ENCODE measurements at places on chromosomes 4 and X. TPM values are rescaled to one million over a fixed set of nuclear protein-coding genes. Genes with fewer than 3 reads are reported as not detected.

- no peaks in the 10 kb centered on the region for H3K27me3 ChIP-seq
- H3K27ac ChIP-seq: no peak overlapping the region
- no peaks in the 10 kb centered on the region for H3K36me3 ChIP-seq
- no peak overlapping the region for H3K4me3 ChIP-seq
These were observed 50.7 kb upstream of the MID1IP1 start for GRCh38 chrX:38750551-38750950.

EDA gene
- total RNA-seq: 3.3 TPM

DNA sequence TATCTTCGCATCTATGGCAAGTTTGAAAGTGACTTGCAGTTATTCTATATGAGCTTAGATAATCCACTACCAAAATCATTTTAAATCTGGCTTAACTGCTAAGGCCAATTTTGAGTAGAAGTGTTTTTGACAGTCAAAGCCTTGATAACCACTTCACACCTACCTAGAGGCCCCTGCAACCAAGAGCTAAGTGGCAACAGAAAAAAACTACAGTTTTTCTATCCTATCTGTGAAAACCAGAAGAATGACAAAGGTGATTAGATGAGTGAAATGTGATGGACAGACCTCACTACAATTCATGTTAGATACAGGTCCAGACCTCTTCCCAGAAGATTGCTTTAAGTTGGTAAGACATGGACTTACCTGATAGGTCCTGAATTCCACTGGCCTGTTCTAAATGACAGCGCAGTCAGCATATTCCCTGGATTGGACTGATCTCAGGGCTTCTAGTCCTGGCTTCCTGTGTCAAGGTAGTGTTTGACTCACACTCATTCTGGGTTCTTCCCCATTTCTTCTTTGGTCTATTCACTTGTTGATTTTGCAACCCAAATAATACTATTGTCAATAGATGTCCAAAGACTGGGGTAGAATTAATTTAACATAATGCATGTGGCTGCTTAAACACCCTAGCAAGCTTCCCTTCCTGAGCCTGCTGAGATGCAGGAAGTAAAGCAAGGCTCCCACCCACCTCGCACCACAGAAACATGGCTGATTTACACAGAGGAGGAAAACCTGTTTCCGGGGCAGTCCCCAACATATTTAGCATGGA is 65.1 kb downstream of the PPP3CA start:
- no peaks in the 10 kb centered on the region for H3K36me3 ChIP-seq
- no peaks in the 10 kb centered on the region for H3K27me3 ChIP-seq
- DNase-seq: no peak
- H3K4me1 ChIP-seq: peaks cover 16% of the 10 kb centered on the region
- H3K27ac ChIP-seq: no peak overlapping the region

DNA sequence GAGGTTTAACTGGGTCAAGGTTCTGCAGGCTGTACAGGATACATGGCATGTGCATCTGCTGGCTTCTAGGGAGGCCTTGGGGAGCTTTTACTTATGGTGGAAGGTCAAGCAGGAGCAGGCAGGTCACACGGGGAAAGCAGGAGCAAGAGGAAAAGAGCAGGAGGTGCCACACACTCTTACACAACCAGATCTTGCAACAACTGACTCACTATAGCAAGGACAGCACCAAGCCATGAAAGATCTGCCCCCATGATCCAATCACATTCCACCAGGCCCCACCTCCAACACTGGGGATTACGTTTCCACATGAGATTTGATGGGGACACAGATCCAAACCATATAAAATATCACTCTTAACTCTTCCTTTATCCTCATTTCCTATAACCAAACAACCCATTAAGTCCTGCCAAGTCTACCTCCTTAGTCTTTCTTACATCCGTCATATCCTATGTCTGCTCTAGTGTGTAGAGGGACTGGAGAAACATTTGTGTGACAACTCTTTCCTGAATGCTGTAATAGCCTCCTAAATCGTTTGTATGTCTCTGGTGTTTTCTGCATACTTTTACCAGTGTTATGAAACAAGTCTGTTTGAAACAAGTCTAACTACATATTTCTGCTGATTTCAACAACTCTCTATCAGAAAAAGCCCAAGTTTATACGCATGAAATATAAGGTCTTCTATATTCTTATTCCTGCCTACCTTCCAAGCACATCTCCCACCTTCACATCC is 8.3 kb upstream of the RAP2C start:
- no peaks in the 10 kb centered on the region for H3K27me3 ChIP-seq
- no peak overlapping the region for H3K27ac ChIP-seq
- DNase-seq: peak; percentile 55
- H3K4me1 ChIP-seq: no peaks in the 10 kb centered on the region
- no peak overlapping the region for H3K4me3 ChIP-seq

DNA sequence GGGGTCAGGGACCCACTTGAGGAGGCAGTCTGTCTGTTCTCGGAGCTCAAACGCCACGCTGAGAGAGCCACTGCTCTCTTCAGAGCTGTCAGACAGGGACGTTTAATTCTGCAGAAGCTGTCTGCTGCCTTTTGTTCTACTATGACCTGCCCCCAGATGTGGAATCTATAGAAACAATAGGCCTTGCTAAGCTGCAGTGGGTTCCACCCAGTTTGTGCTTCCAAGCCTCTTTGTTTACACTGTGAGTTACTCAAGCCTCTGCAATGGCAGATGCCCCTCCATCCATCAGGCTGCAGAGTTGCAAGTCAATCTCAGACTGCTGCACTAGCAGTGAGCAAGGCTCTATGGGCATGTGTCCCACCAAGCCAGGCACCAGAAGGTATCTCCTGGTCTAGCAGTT is 158.1 kb downstream of the DTHD1 start:
- H3K4me1 ChIP-seq: no peaks in the 10 kb centered on the region
- DNase-seq: no peak
- H3K27ac ChIP-seq: no peak overlapping the region

DNA sequence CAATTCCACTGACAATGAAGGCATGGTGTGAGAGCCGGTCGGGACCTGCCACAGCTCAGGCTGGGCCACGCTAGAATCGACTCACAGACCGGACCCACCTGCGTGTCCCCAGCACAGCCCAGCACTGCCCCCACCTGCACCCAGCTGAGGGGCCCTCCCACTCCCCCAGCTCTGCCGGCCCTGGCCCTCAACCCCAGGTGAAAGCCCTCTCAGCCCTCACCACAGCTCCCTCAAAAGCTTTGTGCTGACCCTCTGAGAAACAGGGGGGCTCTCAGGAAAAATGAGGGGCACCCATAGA is 25.1 kb downstream of the GAK start:
- peaks cover 32% of the 10 kb centered on the region for H3K36me3 ChIP-seq
- DNase-seq: no peak
- H3K4me3 ChIP-seq: no peak overlapping the region
- no peaks in the 10 kb centered on the region for H3K4me1 ChIP-seq

- H3K36me3 ChIP-seq: no peaks in the 10 kb centered on the region
- H3K27me3 ChIP-seq: no peaks in the 10 kb centered on the region
- H3K4me3 ChIP-seq: no peak overlapping the region
- no peak for DNase-seq
- no peaks in the 10 kb centered on the region for H3K4me1 ChIP-seq
These were observed 100.2 kb upstream of the C1QTNF7 start for GRCh38 chr4:15327311-15328298.

SORCS2 gene
- 0.11 TPM for total RNA-seq

RHOXF2B gene
- not detected for total RNA-seq

GRCh38 chrX:115939070-115939469 is 231.5 kb upstream of the AGTR2 start:
- peaks cover 8% of the 10 kb centered on the region for H3K4me1 ChIP-seq
- DNase-seq: no peak
- H3K36me3 ChIP-seq: no peaks in the 10 kb centered on the region
- no peaks in the 10 kb centered on the region for H3K27me3 ChIP-seq
- H3K4me3 ChIP-seq: no peak overlapping the region

BEX4 gene
- total RNA-seq: 0.36 TPM

PAK3 gene
- total RNA-seq: 0.10 TPM

DGKQ gene
- 4.8 TPM for total RNA-seq

- no peak overlapping the region for H3K27ac ChIP-seq
- no peaks in the 10 kb centered on the region for H3K36me3 ChIP-seq
- no peak for DNase-seq
- no peaks in the 10 kb centered on the region for H3K4me1 ChIP-seq
- H3K4me3 ChIP-seq: no peak overlapping the region
These were observed 836.6 kb upstream of the PRKX start for GRCh38 chrX:4550018-4550417.

- H3K27me3 ChIP-seq: no peaks in the 10 kb centered on the region
- no peaks in the 10 kb centered on the region for H3K36me3 ChIP-seq
- DNase-seq: peak; percentile 82
- H3K27ac ChIP-seq: peak overlapping the region; percentile 86
- H3K4me1 ChIP-seq: peaks cover 56% of the 10 kb centered on the region
- no peak overlapping the region for H3K4me3 ChIP-seq
These were observed 18.5 kb downstream of the HERC3 start for GRCh38 chr4:88610771-88611170.

MEPE gene
- not detected for total RNA-seq

DNA sequence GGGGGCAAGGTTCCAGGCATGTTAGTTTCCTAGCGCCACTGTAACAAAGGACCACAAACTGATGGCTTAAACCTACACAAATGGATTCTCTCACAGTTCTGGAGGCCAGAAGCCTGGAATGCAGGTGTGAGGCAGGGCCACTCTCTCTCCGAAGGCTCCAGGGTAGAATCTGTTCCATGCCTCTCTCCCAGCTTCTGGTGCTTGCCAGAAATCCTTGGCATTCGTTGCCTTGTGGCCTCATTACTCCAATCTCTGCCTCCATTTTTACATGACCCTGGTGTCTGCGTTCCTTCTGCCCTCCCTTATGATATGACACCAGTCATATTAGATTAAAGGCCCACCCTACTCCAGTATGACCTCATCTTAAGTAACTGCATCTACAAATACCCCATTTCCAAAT is 39.6 kb downstream of the CLDN34 start:
- no peak for DNase-seq
- H3K4me3 ChIP-seq: no peak overlapping the region
- no peaks in the 10 kb centered on the region for H3K4me1 ChIP-seq
- H3K27me3 ChIP-seq: no peaks in the 10 kb centered on the region
- H3K36me3 ChIP-seq: no peaks in the 10 kb centered on the region

NAP1L5 gene
- 1.4 TPM for total RNA-seq

DNA sequence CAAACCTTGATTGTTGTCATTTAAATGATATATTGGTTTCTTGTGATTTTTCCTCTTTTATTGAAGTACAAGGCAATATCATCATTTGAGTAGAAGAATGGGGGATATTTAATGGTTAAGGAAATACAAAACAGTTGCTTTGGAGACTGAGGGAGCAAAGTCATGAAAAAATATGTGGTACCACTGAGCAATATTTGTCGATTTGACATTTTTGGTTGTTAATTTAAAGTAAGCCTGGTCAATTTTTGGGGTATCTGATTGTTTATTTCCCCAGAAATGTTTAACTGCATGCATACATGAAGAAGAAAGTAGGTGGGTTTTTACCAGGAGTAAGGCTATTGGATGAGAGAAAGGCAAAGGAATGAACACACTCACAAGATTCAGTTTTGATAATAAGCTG is 556.2 kb downstream of the TRAM1L1 start:
- no peaks in the 10 kb centered on the region for H3K36me3 ChIP-seq
- no peaks in the 10 kb centered on the region for H3K4me1 ChIP-seq
- no peak for DNase-seq
- no peak overlapping the region for H3K4me3 ChIP-seq

DNA sequence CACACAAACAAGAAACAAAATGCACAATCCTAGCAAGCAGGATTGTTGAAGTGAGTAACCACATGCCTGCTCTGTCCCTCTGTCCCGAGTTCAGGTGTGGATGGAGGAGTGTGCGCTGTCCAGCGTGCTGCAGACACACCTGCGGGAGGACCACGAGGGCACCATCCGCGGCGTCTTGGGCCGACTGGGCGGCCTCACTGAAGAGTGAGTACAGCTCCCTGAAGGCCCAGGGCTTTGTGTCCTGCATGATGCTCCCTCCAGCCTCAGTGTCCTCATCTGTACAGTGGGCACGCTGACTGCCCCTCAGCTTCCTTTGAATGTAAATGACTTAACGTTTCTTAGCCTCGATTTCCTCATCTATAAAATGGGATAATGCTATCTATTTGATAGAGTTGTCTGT is 82.5 kb downstream of the EVC start:
- H3K27ac ChIP-seq: no peak overlapping the region
- no peaks in the 10 kb centered on the region for H3K4me1 ChIP-seq
- H3K4me3 ChIP-seq: no peak overlapping the region
- H3K27me3 ChIP-seq: no peaks in the 10 kb centered on the region

DNA sequence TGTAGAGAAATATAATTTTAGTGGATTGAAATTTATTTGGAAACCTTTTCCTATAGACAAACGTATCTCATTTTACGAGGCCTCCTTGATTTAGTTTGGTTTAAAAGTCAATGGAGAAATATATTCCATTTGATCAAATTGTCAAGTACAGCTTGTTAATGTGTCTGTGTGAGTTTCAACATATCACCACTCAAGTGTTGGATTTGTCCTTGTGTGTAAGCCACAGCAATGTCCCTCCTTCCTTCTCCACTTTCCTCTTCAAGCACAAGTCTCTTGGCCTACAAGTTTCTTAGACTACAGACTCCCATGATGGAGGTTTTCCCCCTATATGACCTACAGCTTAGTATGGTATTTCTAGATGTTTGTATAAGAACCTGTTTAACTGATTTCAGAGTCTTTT is 104.7 kb downstream of the SYNPO2 start:
- H3K4me1 ChIP-seq: peaks cover 84% of the 10 kb centered on the region
- H3K4me3 ChIP-seq: peak overlapping the region; percentile 9
- H3K27me3 ChIP-seq: no peaks in the 10 kb centered on the region
- H3K36me3 ChIP-seq: no peaks in the 10 kb centered on the region

DNA sequence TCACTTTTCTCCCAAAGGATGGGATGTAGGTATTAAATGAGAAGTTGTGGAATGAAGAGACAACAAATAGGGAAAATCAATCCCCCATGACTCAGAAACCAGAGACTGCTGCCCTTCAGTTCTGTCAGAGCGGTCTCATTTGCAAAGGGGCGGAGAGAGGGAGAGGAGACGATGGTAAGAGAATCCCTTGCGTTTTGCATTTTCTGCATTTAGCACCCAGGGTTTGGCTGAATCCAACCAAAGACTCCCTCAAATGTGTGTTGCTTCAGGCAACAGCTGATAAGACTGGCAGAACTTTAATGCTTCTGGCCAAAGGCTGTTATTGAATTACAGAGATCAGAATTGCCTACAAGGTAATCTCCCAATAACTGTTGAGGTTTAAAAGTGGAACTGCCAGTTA is 230.2 kb downstream of the EVC2 start:
- no peaks in the 10 kb centered on the region for H3K27me3 ChIP-seq
- H3K4me3 ChIP-seq: no peak overlapping the region
- H3K36me3 ChIP-seq: no peaks in the 10 kb centered on the region

All from gastrocnemius medialis (tissue), 4 donors.